Mucosa of gallbladder (tissue), 1 donor: ENCODE measurements at places on chromosomes 5 and 9. TPM values are rescaled to one million over a fixed set of nuclear protein-coding genes. Genes with fewer than 3 reads are reported as not detected.

- DNase-seq = no peak
These were observed 58.2 kb downstream of the PHF2 start for GRCh38 chr9:93634311-93635185.

DNA sequence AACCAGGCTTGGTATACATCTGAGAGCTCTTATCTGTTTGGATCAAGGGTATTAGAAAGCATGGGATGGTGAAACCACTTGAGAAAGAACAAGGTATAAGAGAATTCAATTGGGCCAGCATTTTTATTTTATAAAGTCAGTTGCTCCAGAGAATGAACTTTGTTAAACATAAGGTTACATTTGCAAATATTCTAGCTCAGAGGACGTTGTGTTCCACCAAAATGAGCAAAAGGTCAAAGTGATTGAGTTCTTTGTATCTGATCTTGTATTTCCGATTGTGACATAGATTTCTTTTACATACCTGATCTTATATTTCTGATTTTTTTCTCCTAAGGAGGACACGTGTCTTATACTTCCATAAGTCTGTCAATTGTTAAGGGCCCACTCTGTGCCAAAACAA is 8.6 kb upstream of the STARD4 start:
- DNase-seq = no peak

DNA sequence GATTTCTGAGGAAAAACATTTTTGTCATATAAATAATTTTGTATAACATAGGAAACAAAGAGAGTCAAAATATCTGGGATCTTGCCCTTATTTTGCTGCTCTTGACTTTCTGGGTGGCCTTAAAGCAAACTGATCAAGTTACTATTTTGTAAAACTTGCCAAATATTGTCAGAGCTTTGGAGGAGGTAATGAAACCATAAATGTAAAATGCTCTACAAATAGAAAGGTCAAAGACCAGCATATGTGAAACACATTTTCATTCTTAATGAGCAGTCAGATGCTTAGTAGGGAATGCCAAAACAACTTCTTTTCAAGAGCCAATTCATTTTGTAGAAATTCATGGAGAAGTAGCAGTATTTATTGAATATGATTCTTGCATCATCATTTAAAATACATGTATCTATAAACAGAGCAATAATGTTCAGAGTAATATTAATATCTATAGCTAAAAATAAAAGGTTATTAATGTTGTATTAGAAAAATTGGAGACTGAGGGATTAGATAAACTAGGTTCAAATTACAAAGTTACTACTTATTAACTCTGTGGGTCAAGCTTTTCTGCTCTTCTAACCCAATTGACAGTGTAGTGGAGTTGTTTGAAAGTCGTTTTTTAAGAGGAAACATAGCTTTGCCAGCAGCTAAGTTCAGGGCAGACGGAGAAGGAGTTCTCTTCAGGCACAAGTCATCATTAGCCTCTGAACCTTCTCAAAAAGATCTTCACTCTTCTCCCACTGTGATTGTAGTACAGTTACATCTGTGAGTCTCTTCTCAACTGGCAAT is 2053.1 kb downstream of the EFNA5 start:
- no peak for DNase-seq

DNA sequence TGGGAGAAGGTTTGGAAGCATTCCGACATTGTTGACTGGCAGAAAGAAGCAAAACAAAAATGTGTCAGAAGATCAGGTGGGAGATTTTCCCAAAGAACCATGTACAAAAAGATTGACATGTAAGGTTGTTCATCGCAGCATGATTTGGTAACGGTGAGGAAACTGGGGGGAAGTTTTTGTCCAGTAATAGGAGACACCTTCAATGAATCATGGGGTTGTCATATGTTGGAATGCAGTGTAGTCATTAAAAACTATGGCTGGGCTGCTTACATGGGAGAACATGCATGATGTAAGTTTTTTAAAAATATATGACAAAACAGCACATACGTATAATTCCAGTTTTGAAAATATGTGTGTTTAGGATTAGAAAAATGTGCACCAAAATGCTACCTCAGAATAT is 50.5 kb downstream of the HSD17B3 start:
- DNase-seq = no peak

Gene PHYHD1
- total RNA-seq = 14.6 TPM

GRCh38 chr5:112960863-112961504 is 15.6 kb upstream of the DCP2 start:
- no peak for DNase-seq

DNA sequence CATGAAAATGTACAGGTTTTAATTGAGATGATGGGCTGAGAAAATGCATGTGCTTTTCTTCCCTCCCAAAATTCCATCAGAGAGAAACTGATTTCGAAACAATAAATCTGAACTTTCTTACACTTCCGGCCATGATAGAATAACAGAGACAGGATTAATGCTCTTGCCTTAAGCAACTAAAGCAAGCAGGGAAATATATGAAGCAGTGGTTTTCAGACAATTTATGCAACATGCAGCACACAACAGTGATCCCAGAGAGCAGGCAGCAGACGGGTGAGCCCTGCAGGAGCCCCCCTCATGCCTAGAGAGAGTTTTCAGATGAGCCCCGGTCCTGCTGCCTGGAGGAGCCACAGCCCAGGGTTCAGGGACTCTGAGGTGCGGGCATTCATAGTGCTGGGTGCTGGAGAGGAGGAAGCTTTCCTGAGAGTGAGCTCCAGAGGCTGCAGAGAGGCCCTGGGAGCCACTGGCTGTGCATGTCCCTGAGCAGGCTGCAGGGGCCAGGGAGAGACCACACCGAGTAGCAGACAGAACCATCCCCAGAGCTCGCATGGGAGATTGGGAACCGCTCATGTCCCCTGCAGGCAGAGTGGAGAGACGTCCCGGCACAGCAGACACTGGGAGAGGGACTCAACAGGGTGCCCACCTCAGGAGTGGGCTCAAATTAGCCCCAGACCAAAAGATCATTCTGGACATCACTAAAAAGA is 143.5 kb downstream of the OLFM1 start:
- no peak for DNase-seq

Gene HTR4
- total RNA-seq = 3.8 TPM

DNA sequence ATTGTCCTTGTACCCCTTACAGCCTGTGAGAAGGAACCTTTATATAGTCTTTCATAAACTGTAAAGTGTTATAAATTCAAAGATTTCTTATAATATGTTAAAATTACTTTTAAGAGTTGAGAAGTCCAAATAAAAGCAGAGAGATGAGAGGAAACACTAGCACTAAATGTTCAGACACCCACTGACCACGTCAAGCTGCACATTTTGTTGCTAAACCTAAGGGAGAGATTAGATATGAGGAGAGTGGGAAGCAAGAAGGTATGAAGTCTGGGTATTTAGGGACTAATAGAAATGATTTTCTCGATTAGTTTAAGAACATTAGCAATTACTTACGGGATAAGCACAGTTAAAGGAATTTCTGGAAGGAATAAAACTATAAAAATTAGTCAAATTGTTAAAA is 506.9 kb downstream of the RAB3C start:
- DNase-seq = no peak
